ENCODE measurements at places on chromosomes 7 and 10.
A peak's percentile ranks its signal among the peaks of the same experiment; 100 is the strongest.

- no peak for DNase-seq
These were observed 64.9 kb downstream of the MYOF start for GRCh38 chr10:93417266-93417665.

GRCh38 chr7:30447466-30447865 is 31.1 kb downstream of the NOD1 start:
- DNase-seq, result no peak

DNA sequence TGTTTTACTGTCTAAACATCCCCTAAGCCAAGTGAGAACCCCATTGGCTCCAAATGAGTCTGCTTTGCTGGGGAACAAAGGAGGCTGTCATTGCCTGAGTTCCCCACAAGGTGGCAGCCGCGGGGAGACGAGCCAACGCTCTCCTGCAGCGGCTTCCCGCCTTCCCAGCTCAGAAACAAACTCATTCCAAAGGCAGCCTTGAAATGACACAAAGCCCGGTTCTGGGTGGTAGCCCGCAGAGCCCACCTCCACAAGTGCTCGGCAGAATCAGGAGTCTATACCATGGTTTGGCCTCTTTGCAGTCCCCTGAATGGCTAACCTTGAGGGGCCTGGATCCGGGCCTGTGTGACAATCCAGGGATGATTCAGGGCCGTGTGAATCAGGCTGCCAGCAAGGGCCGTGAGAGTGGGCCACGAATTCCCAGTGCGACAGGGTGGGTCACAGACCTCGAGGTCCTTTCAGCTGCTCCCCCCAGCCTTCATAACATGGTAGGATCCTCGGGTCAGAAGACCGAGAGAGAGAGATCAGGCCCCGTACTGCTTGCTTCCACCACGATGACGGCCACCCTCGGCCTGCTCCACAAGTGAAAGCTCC is 79.7 kb downstream of the DLG5 start:
- peak; percentile 71 for DNase-seq

DNA sequence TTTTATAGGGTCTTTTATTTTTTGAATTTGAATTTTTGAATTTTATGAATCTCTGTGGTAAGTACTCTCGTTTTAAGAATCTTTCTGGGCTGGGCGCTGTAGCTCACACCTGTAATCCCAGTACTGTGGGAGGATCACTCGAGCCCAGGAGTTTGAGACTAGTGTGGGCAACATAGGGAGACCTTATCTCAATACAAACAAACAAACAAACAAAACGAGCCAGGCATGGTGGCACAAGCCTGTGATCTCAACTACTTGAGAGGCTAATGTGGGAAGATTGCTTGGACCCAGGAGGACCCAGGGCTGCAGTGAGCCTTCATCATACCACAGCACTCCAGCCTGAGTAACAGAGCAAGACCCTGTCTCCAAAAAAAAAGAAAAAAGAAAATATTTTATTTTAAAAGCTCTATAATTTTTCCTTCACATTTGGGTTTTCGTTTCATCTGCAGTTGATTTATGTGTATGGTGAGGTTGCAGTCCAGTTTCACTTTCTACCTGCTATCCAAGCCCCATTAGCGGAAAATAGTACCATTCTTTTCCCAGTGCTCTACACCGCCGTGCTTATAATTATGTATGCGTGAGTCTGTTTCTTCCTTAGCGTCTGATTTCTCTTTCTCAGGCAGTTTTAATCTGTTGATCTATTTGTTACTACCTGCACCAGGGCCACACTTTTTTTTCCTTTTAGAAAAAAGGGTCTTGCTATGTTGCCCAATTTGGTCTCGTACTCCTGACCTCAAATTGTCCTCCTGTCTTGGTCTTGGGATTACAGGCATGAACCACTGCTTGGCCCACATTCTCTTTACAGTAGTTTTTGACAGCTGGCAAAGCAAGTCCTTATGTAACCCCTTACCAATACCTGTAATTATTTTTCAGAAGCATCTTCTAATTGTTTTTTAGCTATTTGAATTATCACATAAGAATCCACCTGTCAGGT is 21.7 kb downstream of the TRIM24 start:
- no peak for DNase-seq
